Upper lobe of left lung (tissue), 6 donors: ENCODE measurements at places on chromosomes 3 and 15. TPM values are rescaled to one million over a fixed set of nuclear protein-coding genes. Genes with fewer than 3 reads are reported as not detected.

- H3K4me3 ChIP-seq: peak overlapping the region; percentile 87
- no peaks in the 10 kb centered on the region for H3K36me3 ChIP-seq
- DNase-seq: no peak
- H3K4me1 ChIP-seq: peaks cover 37% of the 10 kb centered on the region
- no peaks in the 10 kb centered on the region for H3K27me3 ChIP-seq
- peak overlapping the region; percentile 99 for H3K27ac ChIP-seq
Observed at GRCh38 chr3:49785565-49786356, 581 bp downstream of the IP6K1 start.

DNA sequence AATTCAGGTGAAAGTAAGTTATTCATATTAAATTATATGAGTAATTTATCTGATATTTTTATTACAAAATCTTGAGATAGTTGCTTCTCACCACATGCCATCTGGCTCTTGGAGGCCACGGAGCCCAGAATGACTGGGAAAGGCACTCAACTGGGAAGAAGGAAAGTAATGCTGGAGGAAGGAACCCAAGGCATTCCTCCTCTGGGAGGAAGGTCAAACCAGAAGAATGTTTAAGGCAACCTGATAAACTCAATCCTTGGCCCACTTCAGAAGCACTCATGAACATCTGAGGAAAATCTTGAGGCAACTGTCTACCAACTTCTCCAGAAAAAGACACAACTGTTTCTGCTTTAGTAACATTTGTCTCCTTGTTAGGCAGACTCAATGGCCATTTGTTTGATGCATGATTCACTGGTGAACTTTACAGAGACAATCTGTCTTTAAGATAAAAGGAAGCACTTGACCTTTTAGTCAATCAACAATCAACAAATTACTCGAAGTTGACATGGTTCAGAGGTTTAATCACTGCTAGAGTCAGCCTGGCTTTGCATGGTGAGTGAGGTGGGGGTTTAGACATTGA, 261.4 kb upstream of the MME start:
- no peak overlapping the region for H3K4me3 ChIP-seq
- no peak overlapping the region for H3K27ac ChIP-seq
- H3K4me1 ChIP-seq: no peaks in the 10 kb centered on the region
- no peaks in the 10 kb centered on the region for H3K36me3 ChIP-seq

DNA sequence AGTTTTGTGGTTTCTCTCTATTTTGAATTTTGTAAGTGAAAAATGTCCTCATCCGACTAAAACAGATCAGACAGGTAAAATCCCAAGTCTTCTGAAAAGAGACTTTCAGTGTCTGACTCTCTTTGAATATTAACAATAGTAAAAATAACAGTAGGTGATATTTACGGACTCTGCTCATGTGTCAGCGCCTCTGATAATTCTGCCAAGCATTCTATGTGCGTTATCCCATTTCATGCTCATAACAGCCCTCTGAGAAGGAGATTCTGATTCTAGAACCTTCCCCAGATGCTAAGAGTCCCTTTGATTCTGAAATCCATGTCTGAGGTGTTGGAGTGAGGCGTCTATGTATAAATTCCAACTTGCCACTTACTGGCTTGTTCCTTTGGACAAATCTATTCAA, 282.8 kb downstream of the FEZF2 start:
- no peaks in the 10 kb centered on the region for H3K36me3 ChIP-seq
- no peak for DNase-seq
- H3K4me3 ChIP-seq: no peak overlapping the region
- H3K27me3 ChIP-seq: no peaks in the 10 kb centered on the region

DNA sequence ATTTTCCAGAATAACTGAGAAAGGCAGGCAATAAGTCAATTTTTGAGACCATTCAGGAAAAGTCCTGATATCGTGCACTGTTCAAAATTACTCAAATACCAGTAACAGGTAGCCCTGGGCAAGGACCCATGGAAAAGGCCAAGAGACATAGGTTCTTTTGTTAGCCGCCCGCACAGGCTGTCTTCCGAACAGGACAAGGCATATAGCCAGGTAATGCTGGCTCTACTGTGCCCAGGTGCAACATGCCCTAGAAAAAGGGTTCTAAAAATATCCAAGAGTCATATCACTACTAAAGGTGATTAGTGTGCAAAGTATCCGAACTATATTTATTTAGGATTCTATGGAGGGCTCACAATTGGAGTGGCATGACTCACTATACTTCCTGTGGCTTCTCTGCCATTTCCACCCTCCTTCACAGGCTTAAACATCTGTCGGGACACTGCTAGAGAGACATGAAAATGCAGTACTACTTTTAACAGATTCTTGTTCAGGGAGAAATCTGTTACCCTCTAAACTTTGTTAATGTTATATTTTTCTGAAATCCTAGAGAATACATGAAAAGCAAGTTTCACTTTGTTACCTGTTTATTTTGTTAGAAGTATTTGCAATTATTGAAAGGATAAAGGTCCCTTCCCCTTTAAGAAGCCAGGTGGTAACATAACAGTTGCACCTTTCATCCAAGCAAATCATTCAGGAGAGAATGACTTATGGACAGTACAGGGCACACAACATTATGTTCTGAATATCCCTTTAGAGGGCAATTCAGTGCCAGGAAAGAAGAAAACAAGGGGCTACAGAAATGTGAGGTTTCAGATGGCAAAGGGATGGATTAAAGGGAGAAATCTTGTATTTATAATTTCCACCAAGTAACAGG, 293.3 kb upstream of the THBS1 start:
- no peaks in the 10 kb centered on the region for H3K27me3 ChIP-seq
- no peak overlapping the region for H3K27ac ChIP-seq
- H3K36me3 ChIP-seq: no peaks in the 10 kb centered on the region
- no peak for DNase-seq

- H3K36me3 ChIP-seq: no peaks in the 10 kb centered on the region
- no peaks in the 10 kb centered on the region for H3K4me1 ChIP-seq
- H3K4me3 ChIP-seq: no peak overlapping the region
- no peak for DNase-seq
- no peak overlapping the region for H3K27ac ChIP-seq
Observed at GRCh38 chr3:38638354-38638753, 11.1 kb downstream of the SCN5A start.

DNA sequence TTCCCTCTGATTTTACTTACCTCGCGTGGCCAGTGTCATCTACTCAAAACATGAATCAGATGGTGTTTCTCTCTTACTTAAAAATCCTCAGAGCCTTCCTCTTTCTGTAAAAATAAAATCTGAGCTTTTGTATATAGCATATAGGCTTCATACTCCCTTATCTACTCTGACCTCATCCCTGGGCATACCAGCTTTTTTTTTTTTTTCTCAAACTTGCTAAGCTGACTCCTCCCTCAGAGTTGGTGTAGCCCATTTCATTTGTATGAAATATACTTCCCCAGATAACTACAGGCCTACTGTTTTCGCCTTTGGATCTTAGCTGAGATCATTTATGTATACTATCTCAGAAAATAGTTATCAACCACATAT, 648.9 kb upstream of the ALCAM start:
- H3K27ac ChIP-seq: no peak overlapping the region
- no peaks in the 10 kb centered on the region for H3K27me3 ChIP-seq
- no peaks in the 10 kb centered on the region for H3K36me3 ChIP-seq

Gene SLC51B
- not detected for total RNA-seq

Gene LRRIQ4
- total RNA-seq: not detected

Gene CACNA2D3
- 6.5 TPM for total RNA-seq

Gene COL7A1
- total RNA-seq: 30.4 TPM

Gene C3orf85
- not detected for total RNA-seq

Gene ZNF774
- 8.4 TPM for total RNA-seq
